ENCODE measurements at places on chromosomes 16 and 17. TPM values are rescaled to one million over a fixed set of nuclear protein-coding genes. Genes with fewer than 3 reads are reported as not detected.

NPTX1 gene
- 0.56 TPM for polyA plus RNA-seq

TNFSF13 gene
- polyA plus RNA-seq: 86.0 TPM

ALOX15 gene
- 3.3 TPM for polyA plus RNA-seq

PRR35 gene
- polyA plus RNA-seq: not detected

QPRT gene
- 8.7 TPM for polyA plus RNA-seq

SECTM1 gene
- 12.5 TPM for polyA plus RNA-seq

RASD1 gene
- 53.8 TPM for polyA plus RNA-seq

FOXN1 gene
- polyA plus RNA-seq: 0.13 TPM
